ENCODE measurements at places on chromosomes 1 and 21.

GRCh38 chr21:24208562-24209260 lies 1398.6 kb downstream of the MRPL39 start:
- DNase-seq: no peak

GRCh38 chr1:151834239-151834638 lies 2.6 kb upstream of the RORC start:
- no peak for DNase-seq

- no peak for DNase-seq
These were observed at the start of gene HIVEP3 for GRCh38 chr1:41918450-41919043. Gene HIVEP3, minus strand, starts transcription at chr1:41918922.

GRCh38 chr1:206706298-206706791 lies 21.6 kb downstream of the MAPKAPK2 start:
- no peak for DNase-seq

DNA sequence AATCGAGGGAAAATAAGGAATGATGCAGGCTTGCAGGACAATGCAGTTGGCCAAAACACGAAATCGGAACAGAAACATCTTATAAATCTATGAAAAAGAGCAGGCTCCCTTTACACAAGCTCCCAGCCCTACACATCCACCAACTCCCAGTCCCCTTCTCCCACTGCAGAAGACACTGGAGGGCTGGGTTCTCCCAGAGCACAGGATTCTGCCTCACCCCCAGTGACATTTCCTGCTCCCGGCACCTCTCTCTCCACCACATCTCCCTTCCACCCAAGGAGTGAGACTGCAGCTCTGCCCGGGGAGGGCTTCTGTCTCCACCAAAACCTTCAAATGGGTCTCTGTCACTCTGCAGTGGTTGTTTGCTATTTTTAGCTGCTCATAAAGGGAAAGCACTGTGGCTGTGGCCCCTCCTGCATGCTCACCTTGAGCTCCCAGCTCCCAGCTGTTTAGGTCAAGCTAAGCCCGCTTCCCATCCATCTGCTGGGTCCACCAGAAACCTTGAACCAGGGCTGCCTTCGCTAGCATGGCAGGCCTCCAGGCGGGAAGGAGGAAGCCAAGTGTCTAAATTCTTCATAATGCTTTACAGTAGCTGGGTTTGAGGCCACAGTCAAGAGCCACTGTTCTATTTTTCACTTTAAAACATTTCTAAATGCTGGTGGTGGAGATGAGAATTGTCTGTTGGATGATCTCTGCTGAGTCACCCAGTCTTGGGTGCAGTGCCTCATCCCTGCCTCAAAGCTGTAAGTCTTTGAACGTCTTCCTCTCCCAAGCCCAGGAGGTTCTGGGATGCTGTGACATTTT lies 3.3 kb upstream of the C2CD2 start:
- DNase-seq: no peak

GRCh38 chr1:150976401-150976821 lies 1.8 kb upstream of the CERS2 start:
- no peak for DNase-seq

GRCh38 chr1:71245246-71245645 lies 164.4 kb upstream of the ZRANB2 start:
- no peak for DNase-seq

- no peak for DNase-seq
These were observed 3.4 kb downstream of the KIF21B start for GRCh38 chr1:201020040-201020591.

- no peak for DNase-seq
These were observed 28.5 kb downstream of the IL12RB2 start for GRCh38 chr1:67336157-67336556.

GRCh38 chr21:45699966-45700365 lies 56.4 kb downstream of the PCBP3 start:
- no peak for DNase-seq

DNA sequence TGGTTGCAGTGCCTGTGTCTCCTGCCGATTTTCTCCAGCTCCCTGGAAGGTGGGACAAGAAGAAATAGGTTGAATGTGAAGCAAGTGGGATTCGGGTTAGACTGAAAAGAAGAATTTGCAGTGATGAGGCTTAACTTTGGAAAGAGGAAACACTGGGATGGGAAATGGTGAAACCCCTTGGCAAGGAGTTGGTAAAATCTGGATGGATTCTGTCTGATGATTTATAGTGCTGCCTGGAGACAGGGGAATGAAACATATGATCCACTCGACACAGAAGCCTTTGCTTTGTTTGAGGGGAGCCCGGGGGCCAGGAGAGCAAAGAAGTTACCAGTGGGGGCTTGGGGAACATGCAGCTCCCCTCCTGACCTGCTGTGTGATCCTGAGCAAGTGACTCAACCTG lies 67.2 kb downstream of the UBIAD1 start:
- DNase-seq: no peak

DNA sequence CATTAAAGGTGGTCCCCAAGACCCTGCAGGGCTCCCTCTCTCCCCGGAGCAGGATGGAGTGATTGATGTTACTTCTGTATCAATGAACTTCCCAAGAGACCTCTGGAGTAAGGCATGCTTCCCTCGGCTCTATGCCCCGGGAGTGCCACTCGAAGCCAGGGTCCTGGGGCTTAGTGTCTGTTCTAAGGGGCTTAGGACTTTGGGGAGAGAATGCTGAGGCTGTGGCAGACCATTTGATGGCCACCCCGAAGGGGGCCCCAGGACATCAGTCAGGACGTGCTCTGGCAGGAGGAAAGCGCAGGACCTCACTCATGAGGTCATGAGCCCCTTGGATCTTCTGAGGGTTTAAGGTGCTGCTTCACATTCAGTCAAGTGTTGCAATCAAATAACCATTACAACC lies 7.5 kb downstream of the KIAA1614 start:
- no peak for DNase-seq

DNA sequence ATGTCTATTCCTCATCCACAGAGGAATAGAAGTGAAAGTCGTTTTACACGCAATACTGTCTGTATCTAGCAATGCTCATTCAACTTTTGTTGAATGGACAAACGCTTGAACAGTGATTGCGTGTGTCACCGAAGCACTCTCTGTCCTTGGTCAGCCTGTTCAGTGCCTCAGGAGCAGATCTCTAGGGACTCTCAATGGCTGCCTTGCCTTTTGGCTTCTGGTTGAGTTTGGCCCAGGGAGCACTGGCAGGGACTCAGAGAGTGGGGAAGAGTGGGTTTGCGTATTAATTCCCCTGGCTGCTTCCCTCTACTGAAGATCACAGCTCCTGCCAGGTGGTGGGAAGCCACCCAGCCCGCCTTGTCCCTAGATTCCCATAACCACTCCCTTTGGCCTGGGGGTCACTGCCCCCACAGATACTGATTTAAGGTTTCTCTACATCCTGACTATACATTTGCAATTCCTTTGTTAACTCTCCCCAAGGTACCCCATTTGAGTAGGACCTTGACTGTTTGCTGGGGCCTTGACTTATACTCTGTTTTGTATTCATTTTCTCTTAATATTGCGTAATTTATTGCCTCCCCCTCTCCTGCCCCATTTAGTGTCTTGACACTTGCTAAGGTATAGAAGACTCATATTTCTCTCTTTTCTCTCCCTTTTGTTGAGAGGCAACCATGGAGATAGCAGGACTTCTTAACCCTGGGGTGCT lies 61.7 kb upstream of the USP24 start:
- no peak for DNase-seq

GRCh38 chr1:151661751-151662150 lies 49.9 kb downstream of the SNX27 start:
- DNase-seq: no peak

- DNase-seq: no peak
These were observed 66.7 kb downstream of the XCL1 start for GRCh38 chr1:168643152-168643551.

DNA sequence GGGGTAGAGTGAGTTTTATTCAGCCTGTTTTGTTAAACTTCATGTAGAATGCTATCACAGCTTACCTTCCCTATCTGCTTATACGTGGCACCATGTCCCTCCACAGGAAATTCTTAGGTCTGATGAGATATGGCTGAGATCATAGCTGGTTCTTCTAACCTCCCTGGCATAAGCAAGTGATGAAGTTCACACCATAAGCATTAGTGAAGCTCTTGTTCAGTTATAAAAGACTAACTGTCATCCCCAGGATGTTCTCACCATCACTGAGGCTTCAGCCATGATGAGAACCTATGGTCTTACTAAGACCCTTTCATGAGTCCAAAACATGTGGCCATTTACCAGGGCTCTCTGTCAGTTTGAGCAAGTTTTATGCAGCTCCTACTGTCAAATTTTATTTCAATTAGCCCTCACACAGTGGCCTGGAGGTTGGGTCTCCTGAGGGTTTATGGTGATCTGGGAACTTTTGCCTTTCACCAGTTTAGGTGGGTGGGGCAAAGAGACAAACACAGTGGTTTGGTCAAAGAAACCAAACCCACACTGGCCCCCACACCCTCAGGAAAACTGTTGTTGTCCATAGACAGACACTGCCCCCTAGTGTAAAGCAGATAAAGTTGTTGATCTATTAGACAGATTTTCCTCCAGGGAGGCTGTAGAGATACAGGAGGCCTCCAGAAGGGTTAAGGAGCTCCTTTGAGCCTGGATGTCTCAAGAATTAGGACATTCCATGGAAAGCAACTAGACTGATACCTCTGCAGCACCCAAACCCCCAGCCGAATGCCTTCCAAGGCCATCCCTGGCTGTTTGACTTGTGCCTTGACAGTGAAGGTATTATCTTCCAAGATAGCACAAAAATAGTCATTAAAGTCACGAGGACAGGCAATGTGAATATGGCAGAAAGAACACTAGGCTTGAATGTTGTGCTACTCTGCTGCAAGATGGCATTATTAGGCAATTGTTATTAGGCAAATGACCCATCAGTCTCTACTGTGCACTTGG lies 5.0 kb downstream of the SLC22A15 start:
- DNase-seq: no peak

DNA sequence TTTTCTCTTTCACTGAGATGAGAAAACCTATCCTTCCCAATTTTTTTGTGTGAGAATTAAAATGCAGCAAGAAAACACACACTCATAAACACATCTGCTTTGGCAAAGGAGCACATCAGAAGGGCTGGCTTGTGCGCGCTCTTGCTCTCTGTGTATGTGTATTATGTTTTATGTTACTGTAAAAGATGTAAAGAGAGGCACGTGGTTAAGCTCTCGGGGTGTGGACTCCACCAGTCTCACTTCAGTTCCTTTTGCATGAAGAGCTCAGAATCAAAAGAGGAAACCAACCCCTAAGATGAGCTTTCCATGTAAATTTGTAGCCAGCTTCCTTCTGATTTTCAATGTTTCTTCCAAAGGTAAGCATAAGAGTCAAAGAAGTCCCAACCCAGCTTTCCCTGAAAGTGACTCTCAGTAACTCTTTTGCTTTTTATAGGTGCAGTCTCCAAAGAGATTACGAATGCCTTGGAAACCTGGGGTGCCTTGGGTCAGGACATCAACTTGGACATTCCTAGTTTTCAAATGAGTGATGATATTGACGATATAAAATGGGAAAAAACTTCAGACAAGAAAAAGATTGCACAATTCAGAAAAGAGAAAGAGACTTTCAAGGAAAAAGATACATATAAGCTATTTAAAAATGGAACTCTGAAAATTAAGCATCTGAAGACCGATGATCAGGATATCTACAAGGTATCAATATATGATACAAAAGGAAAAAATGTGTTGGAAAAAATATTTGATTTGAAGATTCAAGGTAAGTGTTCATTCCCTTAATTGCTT lies at the start of gene CD2:
TSS of gene CD2 (plus strand) at position 233 of the 780 bp plus-strand sequence. CDS start at position 296, 63 bp downstream.
- no peak for DNase-seq

- DNase-seq: no peak
These were observed 13.3 kb downstream of the PRSS38 start for GRCh38 chr1:227828786-227829185.

DNA sequence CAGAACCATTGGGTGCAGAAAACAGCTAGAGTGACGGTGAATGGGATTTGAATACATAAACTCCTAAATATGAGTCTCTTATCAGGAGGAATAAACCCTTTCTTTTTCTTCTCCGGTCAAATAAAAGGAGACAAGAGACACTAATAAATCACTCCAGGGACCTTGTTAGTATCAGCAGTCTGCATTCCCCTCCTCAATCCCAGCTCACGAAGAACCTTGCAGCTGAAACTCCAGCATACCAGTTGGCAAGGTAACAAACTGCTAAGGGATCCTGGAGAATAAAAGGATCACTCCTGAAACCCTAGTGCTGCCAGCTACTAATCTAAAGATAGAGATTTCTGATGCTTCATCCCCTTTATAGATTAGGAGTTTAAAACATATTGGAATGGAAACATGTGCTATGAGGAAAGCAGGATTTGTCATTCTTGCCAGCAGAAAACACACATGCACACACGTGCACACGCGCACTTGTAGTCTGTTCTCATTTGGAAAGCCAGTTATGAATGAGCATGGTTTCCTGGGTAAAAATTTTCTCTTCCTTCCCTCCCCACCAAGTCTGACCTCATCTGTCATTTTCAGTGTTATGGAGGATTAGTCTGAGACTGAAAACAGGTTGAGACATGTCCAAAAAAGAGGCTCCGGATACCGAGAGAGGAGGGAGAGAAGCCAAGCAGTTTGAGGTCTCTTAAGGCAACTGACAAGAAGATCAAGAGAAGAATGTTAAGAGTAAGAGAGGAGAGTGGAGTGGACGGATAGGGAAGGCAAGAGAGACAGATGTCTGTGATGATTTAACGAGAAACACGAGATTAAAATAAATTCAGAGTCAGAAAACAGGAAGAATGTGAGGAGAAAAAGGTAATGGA lies 10.9 kb downstream of the IER5 start:
- DNase-seq: no peak

DNA sequence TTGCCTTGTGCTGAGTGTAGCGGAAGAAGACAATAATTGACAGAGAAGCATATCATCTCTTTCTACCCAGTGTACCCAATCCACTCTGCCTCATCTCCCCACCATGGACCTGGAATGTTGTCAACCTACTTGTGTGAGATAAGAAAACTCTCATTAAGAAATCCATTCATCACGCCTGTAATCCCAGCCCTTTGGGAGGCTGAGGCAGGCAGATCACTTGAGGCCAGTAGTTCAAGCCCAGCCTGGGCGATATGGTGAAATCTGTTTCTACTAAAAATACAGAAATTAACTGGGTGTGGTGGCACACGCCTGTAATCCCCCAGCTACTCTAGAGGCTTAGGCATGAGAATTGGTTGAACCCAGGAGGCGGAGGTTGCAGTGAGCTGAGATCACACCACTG lies 209.6 kb downstream of the PBX1 start:
- no peak for DNase-seq

DNA sequence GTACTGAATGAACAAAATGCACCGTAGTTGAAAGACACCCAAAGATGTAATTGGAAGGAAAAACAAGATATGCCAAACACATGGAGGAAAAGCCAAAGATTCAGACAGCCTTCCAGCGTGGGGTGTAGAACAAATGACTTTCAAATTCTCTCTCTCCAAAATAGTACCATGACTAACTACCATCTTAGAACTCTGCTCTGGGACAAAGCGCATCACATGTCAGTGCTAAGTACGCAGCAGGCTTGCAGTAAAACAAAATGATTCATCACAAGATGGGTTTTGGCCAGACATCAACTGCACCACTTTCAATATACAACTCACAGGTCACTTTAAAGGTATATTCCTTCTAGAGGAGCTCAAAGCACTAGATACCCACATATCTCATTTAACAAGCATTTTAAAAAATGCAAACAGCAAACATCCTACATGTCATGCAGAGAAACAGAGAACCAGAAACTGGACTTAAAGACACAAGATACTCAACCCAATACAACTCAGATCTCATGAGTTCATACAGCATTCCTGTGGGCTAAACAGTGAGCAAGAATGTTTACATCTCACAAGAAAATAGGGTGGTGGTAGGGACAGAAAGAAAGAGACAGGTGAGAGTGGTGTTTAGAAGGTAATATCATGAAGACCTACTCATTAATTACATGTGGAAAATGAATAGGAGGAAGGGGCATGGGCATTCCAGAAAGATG lies 75.7 kb downstream of the BCAR3 start:
- no peak for DNase-seq

- no peak for DNase-seq
These were observed 13.9 kb upstream of the CTSE start for GRCh38 chr1:206037581-206037980.

- no peak for DNase-seq
These were observed 49.0 kb upstream of the ACTRT2 start for GRCh38 chr1:2972011-2972878.
